ENCODE measurements at places on chromosomes 4 and X. TPM values are rescaled to one million over a fixed set of nuclear protein-coding genes. Genes with fewer than 3 reads are reported as not detected.
A peak's percentile ranks its signal among the peaks of the same experiment; 100 is the strongest.

RNF212 gene
- total RNA-seq: 2.3 TPM

SLITRK4 gene
- total RNA-seq: not detected

SPOCK3 gene
- not detected for total RNA-seq

PNMA6A gene
- not detected for total RNA-seq

NEIL3 gene
- 0.15 TPM for total RNA-seq

NUDT6 gene
- total RNA-seq: 4.3 TPM

SPIN2A gene
- total RNA-seq: 1.4 TPM

SUPT20HL1 gene
- total RNA-seq: not detected

DNA sequence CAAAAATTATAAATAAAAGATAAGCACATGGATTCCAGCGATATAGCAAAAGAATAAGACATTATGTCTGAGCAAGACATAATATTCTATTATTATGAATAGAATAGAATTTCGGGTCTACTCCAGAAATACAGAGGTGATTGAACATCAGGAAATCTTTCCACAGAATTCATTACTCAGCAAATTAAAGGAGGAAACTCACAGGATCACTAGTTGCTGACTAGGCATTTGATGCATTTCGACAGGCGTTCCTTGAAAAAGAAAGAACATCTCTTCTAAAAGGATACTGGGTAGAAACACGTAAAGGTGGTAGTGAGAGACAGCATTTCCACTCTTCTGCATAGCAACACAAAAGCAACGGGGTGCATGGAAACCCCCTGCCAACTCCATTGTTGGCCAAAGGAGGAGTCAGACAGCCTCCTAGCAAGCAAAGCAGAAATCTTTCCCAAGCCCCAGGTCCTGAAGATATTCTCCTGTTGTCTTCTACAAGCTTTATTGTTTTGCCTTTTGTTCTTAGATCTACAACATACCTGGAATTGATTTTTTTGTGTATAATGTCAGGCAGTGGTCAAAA is 14.3 kb upstream of the PDZD4 start:
- H3K27ac ChIP-seq: no peak overlapping the region
- no peak overlapping the region for H3K4me3 ChIP-seq
- H3K36me3 ChIP-seq: no peaks in the 10 kb centered on the region
- no peaks in the 10 kb centered on the region for H3K4me1 ChIP-seq
- H3K27me3 ChIP-seq: no peaks in the 10 kb centered on the region

DNA sequence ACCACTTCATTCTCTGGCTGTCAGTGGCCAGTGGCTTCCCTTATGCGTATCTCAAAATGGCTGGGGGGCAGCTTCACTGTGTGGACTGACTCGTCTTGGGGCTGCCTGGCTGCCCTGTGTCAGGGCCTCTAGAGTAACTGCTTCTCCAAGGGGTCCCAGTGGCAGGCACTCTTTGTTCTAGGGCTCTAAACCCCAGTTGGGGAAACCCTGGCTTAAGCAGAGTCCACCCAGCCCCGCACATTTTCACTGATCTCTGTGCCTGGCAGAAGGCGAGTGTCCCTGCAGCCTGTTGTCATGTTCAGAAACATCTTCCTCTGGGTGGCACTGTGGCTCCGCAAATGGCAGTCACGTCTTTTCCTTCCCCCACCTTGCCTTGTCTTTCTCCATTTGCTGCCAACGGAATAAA is 59.7 kb downstream of the NBDY start:
- H3K27ac ChIP-seq: no peak overlapping the region
- no peaks in the 10 kb centered on the region for H3K36me3 ChIP-seq
- no peak overlapping the region for H3K4me3 ChIP-seq
- no peak for DNase-seq
- H3K4me1 ChIP-seq: no peaks in the 10 kb centered on the region

- H3K27ac ChIP-seq: no peak overlapping the region
- no peak overlapping the region for H3K4me3 ChIP-seq
- H3K27me3 ChIP-seq: no peaks in the 10 kb centered on the region
- H3K4me1 ChIP-seq: no peaks in the 10 kb centered on the region
These were observed 70.9 kb upstream of the MSX1 start for GRCh38 chr4:4788573-4788972.

DNA sequence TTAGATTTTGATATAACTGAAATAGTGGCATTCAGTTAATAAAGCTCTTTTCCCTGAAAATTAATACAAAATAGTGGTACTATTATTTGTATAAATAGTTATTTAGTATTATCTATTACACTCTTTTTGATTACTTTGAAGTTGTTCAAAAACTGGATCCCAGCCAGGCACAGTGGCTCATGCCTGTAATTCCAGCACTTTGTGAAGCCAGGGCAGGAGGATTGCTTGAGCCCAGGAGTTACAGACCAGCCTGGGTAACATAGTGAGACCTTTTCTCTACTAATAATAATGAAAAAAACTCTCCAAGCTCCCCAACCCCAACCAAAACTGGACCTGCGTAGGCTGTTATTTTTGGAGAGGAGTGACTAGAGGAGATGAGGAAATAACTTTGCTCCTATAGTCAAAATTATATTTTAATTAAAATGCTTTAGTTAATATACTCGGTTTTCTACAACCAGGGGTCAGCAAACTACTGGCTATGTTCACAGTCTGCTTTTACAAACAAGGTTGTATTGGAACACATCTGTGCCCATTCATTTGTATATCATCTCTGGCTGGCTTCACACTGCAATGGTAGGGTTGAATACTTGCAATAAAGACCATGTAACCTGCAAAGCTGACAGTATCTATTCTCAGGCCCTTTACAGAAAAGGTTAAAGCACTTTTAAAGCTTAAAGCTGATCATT is 27.6 kb downstream of the GUCY1A1 start:
- no peak overlapping the region for H3K4me3 ChIP-seq
- no peaks in the 10 kb centered on the region for H3K27me3 ChIP-seq
- H3K36me3 ChIP-seq: no peaks in the 10 kb centered on the region

DNA sequence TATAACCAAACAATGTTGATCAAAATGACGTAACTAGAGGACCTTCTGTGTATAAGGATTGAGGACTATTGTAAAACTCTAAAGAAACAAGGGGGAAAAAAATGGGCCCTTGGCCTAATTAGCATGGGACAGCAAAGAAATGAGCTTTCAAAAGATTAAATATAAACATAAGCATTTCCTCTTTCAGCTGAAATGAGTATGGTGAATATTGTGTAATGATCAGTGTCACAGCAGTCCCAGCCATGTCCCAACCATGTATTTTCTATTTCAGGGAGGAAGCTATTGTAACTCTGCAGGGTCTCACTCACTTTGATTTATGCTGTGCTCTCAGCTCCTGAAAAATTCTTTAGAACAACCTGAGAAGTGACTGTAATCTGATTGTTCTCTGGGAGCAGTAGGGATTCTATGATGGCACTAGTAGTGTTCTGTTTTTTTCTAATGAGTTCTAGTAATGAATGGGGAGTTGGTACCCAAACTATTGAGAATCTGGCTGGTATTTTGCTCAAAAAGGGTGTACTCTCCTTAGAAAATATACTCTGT is 25.8 kb downstream of the ANXA10 start:
- no peaks in the 10 kb centered on the region for H3K27me3 ChIP-seq
- no peaks in the 10 kb centered on the region for H3K36me3 ChIP-seq
- no peaks in the 10 kb centered on the region for H3K4me1 ChIP-seq
- DNase-seq: no peak
- no peak overlapping the region for H3K27ac ChIP-seq

GRCh38 chr4:16914208-16914607 is 15.8 kb upstream of the LDB2 start:
- H3K4me1 ChIP-seq: no peaks in the 10 kb centered on the region
- H3K4me3 ChIP-seq: no peak overlapping the region
- no peak overlapping the region for H3K27ac ChIP-seq
- DNase-seq: no peak
- no peaks in the 10 kb centered on the region for H3K36me3 ChIP-seq

GRCh38 chr4:158255727-158256324 is 45.5 kb downstream of the TMEM144 start:
- no peak overlapping the region for H3K27ac ChIP-seq
- H3K4me3 ChIP-seq: no peak overlapping the region
- H3K36me3 ChIP-seq: no peaks in the 10 kb centered on the region
- H3K27me3 ChIP-seq: no peaks in the 10 kb centered on the region
- H3K4me1 ChIP-seq: no peaks in the 10 kb centered on the region

DNA sequence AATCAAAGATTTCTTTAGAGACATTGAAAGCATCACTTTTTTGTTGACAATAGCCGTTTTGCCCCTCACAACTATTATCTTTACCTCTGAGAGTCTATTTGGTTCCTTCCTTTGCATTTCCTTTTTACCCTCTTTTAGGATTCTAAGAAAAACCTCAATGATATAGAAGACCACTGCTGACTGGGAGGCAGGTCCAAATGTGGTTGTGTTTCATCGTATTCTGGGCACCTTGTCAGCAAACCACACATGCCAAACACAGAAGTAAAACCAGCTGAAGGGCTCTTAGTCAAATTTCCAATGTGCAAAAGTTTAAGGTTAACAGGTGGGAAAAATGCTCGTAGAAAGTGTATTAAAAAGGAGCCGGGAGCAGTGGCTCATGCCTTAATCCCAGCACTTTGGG is 5.1 kb upstream of the PRMT9 start:
- H3K4me3 ChIP-seq: no peak overlapping the region
- peaks cover 5% of the 10 kb centered on the region for H3K4me1 ChIP-seq
- H3K27ac ChIP-seq: no peak overlapping the region
- H3K36me3 ChIP-seq: no peaks in the 10 kb centered on the region
- H3K27me3 ChIP-seq: no peaks in the 10 kb centered on the region

- no peaks in the 10 kb centered on the region for H3K27me3 ChIP-seq
- H3K36me3 ChIP-seq: no peaks in the 10 kb centered on the region
- no peak overlapping the region for H3K27ac ChIP-seq
- no peak for DNase-seq
- H3K4me1 ChIP-seq: no peaks in the 10 kb centered on the region
These were observed 149.7 kb upstream of the NUDT6 start for GRCh38 chr4:123072060-123072459.

DNA sequence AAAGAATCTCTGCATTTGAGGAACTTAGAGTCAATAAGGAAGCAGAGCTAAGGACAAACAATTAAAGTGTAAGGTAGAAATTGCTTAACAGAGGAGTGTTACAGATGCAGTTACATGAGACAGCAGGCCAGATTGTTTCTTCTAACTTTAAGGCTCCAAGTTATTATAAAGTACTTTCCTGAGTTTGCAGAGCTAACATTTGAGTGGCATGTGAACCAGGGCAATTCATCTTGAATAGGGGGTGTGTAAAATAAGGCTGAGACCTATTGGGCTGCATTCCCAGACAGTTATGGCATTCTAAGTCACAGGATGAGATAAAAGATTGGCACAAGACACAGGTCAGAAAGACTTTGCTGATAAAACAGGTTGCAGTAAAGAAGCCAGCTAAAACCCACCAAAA is 7.6 kb upstream of the LNX1 start:
- no peak overlapping the region for H3K27ac ChIP-seq
- DNase-seq: no peak
- H3K4me3 ChIP-seq: no peak overlapping the region
- no peaks in the 10 kb centered on the region for H3K36me3 ChIP-seq

- H3K36me3 ChIP-seq: no peaks in the 10 kb centered on the region
- H3K27me3 ChIP-seq: no peaks in the 10 kb centered on the region
- H3K4me3 ChIP-seq: no peak overlapping the region
These were observed 82.5 kb downstream of the TBC1D9 start for GRCh38 chr4:140673729-140674128.

GRCh38 chr4:142850478-142850877 is 4.4 kb upstream of the INPP4B start:
- no peaks in the 10 kb centered on the region for H3K27me3 ChIP-seq
- no peak overlapping the region for H3K27ac ChIP-seq
- DNase-seq: no peak
- H3K4me1 ChIP-seq: peaks cover under 1% of the 10 kb centered on the region

DNA sequence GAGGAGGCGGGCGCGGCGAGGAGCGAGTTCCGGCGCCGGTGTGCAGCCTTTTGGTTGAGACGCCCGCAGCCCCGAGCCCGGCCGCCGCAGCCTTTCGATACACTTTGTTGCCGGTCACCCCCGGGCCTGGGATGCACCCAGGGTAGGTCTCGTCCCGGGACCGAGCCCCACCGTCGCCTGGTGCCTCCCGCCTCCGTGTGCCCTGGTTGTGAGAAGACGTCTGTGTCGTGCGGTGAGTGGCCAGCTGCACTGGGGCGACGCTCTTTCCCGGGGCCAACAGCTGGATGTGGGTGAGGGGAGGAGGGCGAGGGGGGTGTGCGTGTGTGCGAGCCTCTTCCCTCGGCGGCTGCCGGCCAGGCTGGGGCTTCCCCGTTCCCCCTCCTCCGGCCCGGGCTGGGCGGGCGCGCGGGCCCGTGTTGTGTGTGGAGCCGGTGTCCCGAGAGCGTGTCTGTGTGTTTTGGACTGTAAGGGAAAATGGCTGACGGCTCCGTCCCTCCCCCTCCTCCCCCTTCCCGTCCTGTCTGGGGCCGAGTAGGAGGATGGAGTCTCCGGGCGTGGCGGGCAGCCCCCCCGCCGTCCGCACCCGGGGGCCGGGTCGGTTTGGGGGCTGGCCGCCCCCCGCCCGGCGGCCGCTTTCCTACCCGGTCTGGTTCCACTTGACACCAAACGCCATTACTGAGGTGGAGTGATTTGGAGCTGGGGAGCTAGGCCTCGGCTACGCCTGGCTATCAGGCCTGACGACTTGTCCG is 807 bp downstream of the USP9X start:
- no peaks in the 10 kb centered on the region for H3K27me3 ChIP-seq
- DNase-seq: peak; percentile 43
- H3K4me1 ChIP-seq: peaks cover 37% of the 10 kb centered on the region
- no peaks in the 10 kb centered on the region for H3K36me3 ChIP-seq
- H3K4me3 ChIP-seq: peak overlapping the region; percentile 52

DNA sequence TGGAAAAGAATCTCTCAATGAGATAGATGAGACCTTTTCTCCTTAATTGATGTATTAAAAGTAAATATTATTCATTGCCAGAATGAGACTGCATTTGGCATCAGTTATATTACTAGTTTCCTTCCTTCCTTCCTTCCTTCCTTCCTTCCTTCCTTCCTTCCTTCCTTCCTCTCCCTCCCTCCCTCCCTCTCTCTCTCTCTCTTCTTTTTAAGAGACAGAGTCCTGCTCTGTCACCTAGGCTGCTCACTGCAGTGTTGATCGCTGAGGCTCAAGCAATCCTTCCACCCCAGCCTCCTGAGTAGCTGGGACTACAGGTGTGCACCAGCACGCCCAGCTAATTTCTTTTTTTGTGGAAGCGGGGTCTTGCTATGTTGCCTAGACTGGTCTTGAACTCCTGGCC is 50.4 kb upstream of the ARX start:
- no peaks in the 10 kb centered on the region for H3K36me3 ChIP-seq
- H3K4me1 ChIP-seq: peaks cover 6% of the 10 kb centered on the region
- H3K4me3 ChIP-seq: no peak overlapping the region
- no peaks in the 10 kb centered on the region for H3K27me3 ChIP-seq
- H3K27ac ChIP-seq: no peak overlapping the region
- DNase-seq: no peak

GRCh38 chr4:151781026-151781425 is 20.2 kb upstream of the GATB start:
- no peak overlapping the region for H3K4me3 ChIP-seq
- no peaks in the 10 kb centered on the region for H3K4me1 ChIP-seq
- no peaks in the 10 kb centered on the region for H3K27me3 ChIP-seq
- H3K27ac ChIP-seq: no peak overlapping the region
- H3K36me3 ChIP-seq: no peaks in the 10 kb centered on the region

GRCh38 chrX:22110729-22111494 is 78.8 kb downstream of the PHEX start:
- no peak overlapping the region for H3K4me3 ChIP-seq
- no peaks in the 10 kb centered on the region for H3K4me1 ChIP-seq
- no peaks in the 10 kb centered on the region for H3K36me3 ChIP-seq
- no peak overlapping the region for H3K27ac ChIP-seq
- no peaks in the 10 kb centered on the region for H3K27me3 ChIP-seq
- no peak for DNase-seq
